NCI-H1092 treated with DMSO at 0.1 percent for 48 hours (cell line): ENCODE measurements at places on chromosomes 12 and 14.
A peak's percentile ranks its signal among the peaks of the same experiment; 100 is the strongest.

GRCh38 chr14:94581127-94581999, at the start of gene SERPINA5:
Gene SERPINA5 (plus strand): TSS chr14:94581426. CDS start chr14:94587363, 5,937 bp downstream.
- no peak for DNase-seq

DNA sequence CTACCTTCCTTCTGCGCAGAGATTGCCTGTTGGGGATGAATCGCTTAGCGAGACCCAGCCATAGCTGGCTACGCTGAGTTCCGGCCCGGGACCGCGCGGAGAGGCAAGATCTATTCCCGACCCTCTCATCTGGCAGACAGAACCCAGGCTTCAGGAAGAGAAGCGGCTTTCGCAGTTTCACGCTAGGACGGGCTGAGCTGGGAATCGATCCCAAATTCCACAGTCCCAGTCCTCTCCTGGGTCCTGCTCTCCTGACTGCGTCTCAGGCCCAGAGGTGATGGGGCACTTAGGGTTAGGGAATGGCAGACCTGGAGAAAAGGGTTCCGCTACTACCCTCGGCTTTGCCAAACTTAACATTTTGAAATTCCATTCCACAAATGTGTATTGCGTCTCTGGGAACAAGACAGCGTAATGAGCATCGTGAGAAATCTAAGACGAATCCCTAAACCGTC, 2.8 kb downstream of the PTPN21 start:
- DNase-seq, result no peak

DNA sequence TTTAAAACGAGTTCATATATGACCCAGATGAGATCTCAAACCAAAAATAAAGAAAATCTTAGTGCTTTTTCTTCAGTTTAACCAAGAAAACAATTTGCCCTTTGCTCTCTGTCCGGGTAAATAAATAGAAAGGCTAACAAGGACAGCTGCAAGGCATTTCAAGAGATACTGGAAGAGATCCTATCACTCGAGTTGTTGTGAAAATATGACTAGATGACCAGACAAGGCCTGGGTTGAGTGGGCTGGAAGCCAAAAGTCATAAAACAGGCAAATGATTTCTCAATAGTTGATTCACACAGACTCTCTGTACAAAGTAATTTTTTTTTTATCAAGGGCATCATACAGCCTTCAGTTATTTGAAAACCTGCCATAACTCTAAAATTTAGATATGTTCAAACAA, 55.9 kb upstream of the AVPR1A start:
- no peak for DNase-seq

DNA sequence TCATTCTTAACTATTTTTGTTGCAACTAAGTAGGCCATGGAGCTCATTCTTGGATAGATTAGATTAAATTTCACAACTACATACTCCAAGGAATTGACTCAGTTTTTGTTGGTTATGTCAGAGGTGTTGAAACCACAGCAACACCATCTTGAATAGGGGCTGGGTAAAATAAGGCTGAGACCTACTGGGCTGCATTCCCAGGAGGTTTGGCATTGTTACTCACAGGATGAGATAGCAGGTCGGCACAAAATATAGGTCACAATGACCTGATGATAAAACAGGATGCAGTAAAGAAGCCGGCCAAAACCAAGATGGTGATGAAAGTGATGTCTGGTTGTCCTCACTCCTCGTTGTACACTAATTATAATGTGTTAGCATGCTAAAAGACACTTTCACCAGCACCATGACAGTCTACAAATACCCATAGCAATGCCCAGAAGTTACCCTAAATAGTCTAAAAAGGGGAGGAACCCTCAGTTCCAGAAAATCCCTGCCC, 20.9 kb downstream of the DMAC2L start:
- no peak for DNase-seq

GRCh38 chr12:51923506-51924365, 16.4 kb downstream of the ACVRL1 start:
- DNase-seq, result no peak

DNA sequence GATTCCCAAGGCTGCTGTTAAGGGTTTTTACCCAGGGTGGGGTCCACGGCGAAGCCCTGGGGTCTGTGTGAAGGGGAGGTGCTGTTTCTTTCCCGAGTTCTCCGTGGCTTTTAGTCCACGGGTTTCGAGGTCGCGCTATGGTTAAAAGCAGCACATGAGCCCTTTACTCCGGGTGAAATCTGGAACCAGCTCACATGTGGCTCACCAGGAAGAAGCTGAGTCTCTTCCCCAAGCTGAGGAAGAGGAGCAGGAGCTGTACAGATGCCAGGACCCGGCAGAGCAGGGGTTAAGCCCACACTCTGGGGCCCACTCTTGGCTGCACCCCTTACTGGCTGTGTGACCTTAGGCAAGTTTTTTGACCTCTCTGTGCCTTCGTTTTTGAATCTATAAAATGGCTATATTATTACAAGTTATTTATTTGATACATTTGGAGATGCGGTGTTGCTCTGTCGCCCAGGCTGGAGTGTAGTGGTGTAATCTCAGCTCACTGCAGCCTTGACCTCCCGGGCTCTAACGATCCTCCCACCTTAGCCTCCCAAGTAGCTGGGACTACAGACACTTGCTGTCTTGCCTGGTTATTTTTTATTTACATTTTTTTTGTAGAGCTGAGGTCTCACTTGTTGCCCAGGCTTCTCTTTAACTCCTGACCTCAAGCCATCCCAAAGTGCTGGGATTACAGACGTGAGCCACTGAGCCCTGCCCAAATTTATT, 266.3 kb downstream of the AACS start:
- no peak for DNase-seq

- DNase-seq, result peak; percentile 25
Measured at GRCh38 chr12:30286345-30286926, 409.2 kb downstream of the IPO8 start.

- no peak for DNase-seq
Measured at GRCh38 chr12:123998991-123999359, 26.0 kb downstream of the ZNF664 start.

- peak; percentile 54 for DNase-seq
Measured at GRCh38 chr12:98374007-98374406, 141.4 kb upstream of the TMPO start.

DNA sequence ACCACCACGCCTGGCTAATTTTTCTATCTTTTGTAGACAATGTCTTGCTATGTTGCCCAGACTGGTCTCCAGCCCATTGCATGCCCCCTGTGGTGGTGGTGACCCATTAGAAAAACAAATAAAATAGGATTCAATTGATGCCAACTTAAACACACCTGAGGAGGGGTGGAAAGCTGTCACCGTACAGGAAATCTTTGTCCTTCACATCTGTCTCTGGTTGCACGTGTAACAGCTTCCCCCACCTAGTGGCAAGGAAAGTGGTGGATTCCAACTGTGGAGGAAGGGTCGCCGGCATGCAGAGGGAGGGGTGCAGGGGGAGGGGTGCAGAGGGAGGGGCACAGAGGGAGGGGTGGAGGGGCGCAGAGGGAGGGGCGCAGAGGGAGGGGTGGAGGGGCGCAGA, 26.1 kb upstream of the GPR68 start:
- DNase-seq, result no peak

- DNase-seq, result no peak
Measured at GRCh38 chr12:53805791-53806190, 54.0 kb upstream of the CISTR start.

GRCh38 chr12:80186727-80187217, 87.4 kb downstream of the OTOGL start:
- DNase-seq, result peak; percentile 19

DNA sequence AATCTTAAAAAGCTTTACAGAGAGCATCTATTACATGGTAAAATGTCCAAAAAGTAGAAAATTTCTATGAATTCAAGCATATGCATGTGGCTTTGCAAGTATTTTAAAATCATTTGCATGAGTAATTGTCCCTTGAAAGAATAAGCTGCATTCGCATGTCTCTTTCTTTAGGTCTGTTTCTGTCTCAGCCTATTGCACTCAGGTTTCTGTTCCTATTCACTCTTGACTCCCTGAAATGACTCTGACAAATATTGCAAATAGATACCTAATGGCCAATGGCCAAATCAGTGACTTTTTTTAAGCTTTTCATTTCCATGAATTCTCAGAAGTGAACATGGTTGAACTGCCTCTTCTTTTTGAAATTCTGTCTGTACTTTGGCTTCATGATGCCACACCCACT, 6.4 kb upstream of the TTC8 start:
- no peak for DNase-seq

GRCh38 chr12:105865886-105866285, 272.9 kb downstream of the NUAK1 start:
- no peak for DNase-seq

DNA sequence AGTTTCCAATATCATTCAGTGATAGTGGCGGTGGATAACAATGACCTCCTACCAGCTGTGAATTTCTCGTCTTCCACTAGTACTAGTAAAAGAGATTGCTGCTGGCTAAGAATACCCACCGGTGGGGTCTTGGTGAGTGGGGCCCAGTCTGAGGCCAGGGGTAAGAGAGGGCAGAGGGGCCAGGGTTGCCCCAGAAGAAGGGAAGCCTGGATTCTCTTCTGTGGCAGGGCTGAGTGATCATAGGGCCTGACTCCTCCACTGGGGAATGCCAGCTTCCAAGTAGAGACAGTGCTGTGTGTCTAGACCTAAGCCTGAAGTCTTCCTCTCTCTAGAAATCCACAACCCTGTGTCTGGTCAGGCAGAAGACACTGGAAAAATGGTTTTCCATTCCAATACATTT, 5.8 kb upstream of the TMEM63C start:
- no peak for DNase-seq

DNA sequence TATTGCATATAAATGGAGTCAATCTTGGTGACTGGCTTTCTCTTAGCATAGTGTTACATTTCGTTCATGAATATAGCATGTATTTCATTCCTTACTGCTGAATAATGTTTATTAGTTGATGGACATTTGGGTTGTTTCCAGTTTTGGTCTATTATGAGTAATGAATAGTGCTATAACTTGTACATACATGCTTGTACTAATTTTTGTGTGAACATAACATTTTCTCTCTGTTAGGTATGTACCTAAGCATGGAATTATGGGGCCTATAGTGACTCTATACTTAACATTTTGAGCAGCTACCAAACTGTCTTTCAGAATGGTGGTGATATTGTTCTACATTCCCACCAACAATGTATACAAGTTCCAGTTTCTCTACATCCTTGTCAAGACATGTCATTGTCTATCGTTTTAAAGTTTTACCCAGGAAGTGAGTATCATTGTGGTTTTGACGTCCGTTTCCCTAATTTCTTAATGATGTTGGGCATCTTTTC, 23.1 kb downstream of the ATP2A2 start:
- no peak for DNase-seq

DNA sequence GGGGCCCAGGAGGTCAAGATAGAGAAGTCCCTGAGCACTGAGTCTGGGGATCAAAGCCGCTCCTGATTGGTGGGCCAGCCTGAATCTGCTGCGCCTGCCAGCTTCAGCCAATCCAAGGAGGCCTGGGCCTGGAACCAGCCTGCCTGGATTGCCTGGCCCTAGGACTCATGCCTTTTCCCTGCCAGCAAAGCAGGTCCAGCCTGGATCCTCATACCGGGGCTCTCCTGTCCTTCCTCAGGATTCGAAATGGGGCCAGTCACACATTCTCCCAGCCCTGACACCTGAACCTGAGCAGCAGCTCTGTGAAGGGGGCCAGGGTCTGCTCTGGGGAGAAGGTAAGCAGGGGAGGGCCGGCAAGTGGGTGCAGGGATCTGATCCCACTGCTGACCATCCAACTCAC, 81.9 kb downstream of the NINJ2 start:
- no peak for DNase-seq

DNA sequence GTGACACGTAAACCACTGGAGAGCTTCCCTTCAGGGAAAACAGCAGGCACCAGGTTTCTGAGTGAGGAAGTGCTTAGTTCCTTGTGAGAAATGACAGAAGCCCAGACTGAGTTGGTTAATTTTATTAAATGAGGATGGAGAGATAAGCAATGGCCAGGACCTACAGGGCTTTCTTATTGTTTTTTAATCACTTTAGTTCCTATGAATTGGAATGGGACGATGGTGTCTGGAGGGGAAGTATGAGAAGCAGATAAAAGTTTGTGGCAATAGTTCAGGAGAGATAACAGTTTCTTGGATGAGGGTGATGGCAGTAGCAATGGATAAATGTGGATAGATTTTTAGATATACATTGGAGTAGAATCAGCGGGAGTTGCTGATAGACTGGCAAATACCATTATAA, 86.5 kb upstream of the PTPRR start:
- no peak for DNase-seq

- DNase-seq, result no peak
Measured at GRCh38 chr12:119710374-119710964, 42.5 kb downstream of the PRKAB1 start.

- no peak for DNase-seq
Measured at GRCh38 chr14:89107626-89108025, 283.2 kb downstream of the TTC8 start.

DNA sequence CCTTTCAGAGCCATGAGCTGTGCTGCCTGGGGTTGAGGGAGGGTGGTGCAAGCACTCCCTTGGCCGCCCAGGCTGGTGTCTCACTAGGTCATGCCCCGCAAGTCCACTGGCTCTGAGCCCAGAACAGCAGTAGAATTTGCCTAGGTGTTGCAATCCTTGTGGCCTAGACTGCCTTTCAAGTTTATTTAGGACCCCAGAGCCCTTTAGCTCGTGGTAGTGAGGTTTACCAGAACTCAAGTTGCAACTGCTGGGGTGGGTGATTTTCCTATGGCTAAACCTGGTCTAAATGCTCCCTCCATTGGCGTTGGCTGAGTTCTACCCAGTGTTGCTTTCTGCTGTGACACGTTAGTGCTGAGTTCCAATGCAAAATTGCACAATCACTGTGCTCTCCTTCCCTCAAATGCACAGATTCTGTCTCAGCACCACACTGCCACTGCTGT, 287.2 kb downstream of the BCAT1 start:
- no peak for DNase-seq

- DNase-seq, result peak; percentile 40
Measured at GRCh38 chr12:95214466-95214865, 2.8 kb downstream of the FGD6 start.

DNA sequence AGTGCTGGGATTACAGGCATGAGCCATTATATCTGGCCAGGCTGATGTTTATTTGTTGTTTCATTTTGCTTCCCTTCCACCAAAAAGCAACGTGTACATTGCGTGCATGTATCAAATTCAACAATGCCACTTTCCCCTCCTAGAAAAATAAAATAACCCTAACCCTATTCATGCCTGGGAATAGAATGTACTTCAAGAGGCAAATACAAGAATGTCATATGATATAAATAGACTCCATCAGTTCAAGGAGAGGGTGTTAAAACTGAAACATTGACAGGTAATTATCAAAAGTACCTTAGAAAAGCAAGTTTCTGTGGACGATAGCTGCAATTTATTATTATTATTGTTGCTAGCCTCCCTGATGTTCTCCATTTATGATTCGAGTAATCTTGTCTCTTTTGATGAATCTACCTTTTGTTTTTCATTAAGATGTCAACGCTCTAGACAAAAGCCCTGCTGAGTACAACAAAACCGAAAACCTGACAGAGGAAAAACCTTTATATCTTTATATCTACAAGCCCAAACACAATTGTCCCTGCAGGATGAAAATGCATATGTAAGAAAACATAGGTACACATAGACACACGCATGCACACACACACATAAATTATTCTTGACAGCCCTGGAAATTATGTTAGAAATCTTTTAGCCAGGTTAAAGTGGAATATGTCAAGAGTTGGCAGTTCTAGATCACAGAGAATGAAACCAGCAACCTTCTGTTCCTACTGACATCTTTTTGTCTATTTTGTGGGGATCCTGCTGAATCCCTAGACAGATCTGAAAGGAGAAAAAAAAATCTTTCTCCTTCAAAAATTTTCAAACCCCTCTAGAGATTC, 98.9 kb downstream of the BTG1 start:
- DNase-seq, result no peak
